ENCODE measurements at places on chromosomes 1 and 21.

- no peak for DNase-seq
Measured at GRCh38 chr1:35577071-35577998, 4.2 kb downstream of the TFAP2E start.

GRCh38 chr21:14454016-14455009 lies 71.4 kb upstream of the HSPA13 start:
- no peak for DNase-seq

DNA sequence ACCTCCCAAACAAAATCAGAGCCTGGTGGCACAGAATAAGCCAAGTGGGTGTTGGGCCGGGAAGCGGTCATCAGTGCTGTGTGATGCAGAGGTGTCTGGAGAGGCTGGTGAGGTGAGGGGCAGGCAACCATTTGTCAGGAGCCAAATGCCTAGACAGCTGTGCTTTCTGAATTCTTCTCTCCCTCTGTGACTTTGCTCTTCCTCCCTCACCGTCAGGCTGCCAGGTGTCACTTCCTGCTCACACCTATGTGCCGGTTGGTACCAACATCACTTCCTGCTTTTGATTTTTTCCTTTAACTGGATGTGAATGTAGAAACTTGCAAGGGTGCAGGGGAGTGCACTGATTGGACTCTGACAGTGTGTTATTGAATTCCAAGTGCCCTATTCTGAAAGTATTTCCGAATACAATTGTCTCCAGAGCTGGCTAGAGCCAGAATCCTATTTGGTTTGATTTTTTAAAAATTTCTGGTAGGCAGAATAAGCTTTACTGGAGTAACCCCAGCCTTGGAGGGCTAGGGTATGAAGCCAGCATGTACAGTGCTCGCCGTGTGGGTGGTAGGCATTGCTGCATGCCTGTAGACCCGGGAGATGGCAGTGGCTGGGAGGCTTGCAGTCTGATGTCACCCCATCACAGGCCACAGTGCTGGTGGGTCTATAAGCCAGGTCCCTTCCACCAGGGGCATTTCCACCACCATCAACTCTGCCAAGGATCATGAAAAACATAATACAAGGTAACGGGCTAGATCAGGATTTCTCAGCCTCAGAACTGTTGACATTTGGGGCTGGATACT lies 210.9 kb downstream of the KAZN start:
- no peak for DNase-seq

- DNase-seq, result no peak
Measured at GRCh38 chr1:109290998-109291397, 8.1 kb upstream of the PSRC1 start.

DNA sequence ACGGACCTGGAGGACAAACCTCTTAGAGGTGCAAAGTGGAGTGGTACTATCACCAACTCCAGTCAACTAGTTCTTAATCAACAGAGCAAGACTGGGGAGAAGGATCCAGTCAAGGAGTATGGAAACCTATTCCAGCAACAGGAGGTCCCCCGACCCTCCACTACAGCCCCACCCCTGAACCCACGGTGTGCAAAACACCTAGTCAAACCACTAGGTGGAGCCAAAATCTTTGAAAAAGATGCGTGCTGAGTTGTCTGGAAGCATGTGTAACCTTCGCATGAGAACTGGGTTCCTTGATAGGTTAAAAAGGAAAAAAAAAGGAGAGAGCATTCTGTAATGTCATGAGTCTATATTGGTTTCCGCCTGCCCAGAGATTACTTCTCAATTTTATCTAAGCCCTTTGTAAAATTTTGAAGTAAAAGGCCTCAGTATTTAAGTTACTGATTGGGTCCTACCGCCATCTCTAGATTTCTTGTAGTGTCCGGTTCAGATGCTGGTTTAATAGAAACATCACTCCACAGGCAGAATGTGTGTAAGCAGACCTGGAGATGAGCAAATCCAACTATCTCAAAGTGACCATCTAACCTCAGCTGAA lies 81.9 kb upstream of the HAO2 start:
- DNase-seq, result no peak

- no peak for DNase-seq
Measured at GRCh38 chr1:208374391-208374941, 130.3 kb upstream of the PLXNA2 start.

GRCh38 chr21:33205476-33205875 lies 24.3 kb upstream of the IFNAR2 start:
- no peak for DNase-seq

DNA sequence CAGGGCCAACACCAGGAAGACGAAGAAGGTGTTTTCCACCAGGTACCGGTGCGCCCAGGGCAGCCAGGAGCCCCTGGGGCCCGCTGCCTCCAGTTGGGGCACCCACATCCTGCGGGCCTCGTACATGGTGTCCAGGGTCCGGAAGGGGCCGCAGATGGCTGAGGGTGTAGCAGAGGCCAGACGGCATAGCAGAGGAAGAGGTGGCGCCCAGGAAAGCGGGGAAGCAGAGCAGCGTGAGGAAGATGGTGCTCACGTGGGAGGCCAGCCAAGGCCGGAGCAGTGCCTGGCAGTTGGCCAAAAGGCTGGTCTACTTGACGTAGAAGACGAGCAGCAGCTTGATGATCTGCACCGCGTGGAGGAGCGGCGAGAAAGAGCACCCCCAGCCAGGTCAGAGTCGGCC lies 40.4 kb downstream of the ZNF691 start:
- no peak for DNase-seq

GRCh38 chr1:232487236-232487635 lies 142.7 kb downstream of the SIPA1L2 start:
- no peak for DNase-seq

Data from frontal cortex (tissue), 4 donors.